ENCODE measurements at places on chromosomes 5 and 9.

GRCh38 chr5:69284203-69284602 lies 48.4 kb downstream of the CCDC125 start:
- peak; percentile 21 for DNase-seq

- no peak for DNase-seq
Observed at GRCh38 chr5:135107986-135108385, 74.0 kb upstream of the PITX1 start.

DNA sequence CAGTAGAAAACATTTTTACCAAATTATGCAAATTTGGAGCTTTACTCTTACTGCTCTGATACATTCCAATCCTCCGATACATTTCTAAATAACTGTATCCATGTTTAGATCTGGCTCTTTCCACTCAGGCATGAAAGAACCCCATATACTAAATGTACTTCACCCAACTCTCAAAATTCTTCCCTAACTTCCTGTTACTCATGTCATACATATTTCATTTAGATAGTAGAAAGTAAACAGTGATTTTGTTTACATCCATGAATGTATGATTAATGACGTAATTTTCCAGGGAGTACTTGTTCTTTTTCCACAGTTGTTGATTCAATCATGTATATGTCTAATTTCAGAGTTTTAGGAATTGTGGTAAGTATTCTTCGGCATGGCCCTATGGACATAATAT lies 1426.5 kb upstream of the C9orf72 start:
- DNase-seq: peak; percentile 0

DNA sequence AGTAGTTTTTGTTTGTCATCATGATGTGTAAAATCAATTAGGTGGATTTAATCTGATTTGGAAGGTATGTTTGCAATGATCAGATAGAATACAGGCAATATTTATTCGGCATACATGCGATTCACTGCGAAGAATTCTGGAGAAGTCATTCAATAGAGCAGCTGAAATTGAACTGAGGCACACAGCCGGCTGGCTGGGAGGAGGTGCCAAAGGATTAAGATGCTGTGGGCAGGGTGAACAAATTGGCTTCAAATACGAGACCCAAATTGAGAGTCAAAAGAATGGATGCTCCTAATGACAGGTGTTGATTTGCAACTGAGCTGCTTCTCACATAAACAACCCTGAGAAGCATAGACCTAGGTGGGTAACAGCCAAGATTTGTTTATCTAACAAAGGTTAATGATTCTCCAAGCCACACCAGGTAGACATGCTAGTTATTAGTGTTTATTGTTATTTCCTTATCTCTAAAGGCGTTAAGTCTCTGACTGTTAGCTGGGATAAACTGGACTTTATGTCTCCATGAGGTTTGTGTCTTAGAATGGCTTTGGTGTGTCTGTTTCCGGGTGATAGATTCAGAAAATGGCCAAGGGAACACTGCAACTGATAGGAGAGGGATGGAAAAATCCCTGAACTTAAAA lies 55.3 kb upstream of the CLINT1 start:
- DNase-seq: no peak

- DNase-seq: no peak
Observed at GRCh38 chr5:23072179-23072578, 219.0 kb upstream of the CDH12 start.

- DNase-seq: no peak
Observed at GRCh38 chr9:134053941-134054761, 13.7 kb downstream of the BRD3 start.

- no peak for DNase-seq
Observed at GRCh38 chr5:55749387-55749786, 11.5 kb downstream of the DDX4 start.

DNA sequence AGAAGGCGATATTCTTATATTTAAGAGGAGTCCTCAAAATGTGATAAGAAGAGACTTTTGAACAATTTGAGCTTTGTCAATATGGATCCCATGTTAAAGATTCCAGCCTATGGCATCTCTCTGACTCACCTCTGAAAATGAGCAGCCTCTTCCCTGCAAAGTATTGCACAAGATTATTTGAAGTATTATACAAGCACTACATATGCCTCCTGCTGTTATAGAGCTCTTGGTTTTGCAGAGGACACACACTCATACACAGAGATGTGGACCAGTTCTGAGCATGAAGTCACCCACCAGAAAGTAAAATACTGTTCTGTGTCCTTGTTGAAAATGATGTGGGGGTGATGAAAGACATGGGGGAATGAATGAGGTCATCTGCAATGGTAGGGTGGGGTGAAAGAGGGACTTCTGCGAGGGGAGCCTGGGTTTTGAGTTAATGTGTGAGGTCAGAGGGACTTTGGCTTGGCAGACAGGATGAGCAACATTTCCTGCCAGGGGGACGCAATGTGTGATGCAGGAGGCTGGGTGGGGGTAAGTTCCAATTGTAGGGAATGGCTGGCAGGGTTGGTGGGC lies 25.8 kb downstream of the FBXL7 start:
- DNase-seq: peak; percentile 69

DNA sequence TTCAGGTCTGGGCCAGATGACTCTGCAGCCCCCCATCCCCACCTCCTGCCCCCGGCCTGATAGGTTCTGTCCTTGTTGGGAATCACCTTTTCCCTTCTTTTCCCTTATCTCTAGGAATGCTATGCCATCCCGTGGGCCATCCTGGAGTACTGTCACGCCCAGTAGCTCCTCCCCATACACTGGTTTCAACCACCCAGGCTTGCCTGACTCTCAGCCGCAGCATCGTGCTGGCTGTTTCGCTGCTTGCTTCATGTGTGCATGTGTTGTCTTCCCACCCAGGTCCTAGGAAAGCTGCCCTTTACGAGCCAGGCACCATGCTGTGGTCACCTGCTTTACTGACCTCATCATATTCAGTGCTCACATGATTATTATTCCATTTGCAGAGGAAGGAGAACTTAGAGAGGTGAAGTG lies 71.8 kb downstream of the ANGPTL2 start:
- DNase-seq: no peak

GRCh38 chr5:127423173-127423798 lies 94.2 kb upstream of the PRRC1 start:
- no peak for DNase-seq

DNA sequence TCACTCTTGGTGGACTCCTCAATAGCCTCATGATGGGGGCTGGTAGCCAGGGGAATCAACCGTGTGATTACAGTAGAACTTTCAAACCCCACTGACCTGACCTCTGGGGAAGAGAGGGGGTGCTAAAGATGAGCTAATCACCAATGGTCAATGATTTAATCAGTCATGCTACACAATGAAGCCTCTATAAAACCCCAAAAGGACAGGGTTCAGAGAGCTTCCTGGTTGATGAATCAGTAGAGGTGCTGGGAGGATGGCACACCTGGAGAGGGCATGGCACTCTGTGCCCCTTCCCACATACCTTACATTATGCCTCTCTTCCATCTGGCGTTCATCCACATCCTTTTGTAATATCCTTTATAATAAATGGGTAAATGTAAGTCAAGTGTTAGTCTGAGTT lies 8.9 kb upstream of the SH3TC2 start:
- no peak for DNase-seq

DNA sequence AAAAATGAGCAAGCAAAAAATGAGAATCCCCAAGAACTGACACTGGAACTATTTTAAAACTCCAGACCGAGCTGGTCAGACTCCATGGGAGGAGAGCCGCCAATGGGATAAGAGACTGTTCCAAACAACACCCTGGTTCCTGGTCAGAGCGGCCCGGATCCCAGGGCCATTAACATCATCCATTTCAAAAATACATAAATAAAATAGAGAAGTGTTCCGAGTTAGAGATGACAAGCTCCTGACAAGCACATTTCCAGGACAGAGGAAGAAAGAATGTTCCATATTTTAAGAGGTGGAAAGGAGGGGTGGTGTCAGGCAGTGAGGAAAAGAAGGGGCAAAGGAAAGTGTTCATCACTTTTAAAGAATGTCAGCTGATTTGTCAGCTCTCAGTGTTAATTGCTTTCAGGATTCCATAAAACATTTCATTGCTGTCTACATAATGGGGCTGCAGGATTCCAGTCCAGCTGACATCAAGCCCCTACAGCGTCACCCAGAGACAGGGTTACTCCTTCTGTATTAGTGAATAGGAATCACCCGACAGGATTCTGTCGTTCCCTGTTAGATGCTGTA lies 202.5 kb upstream of the TRIM32 start:
- DNase-seq: no peak

DNA sequence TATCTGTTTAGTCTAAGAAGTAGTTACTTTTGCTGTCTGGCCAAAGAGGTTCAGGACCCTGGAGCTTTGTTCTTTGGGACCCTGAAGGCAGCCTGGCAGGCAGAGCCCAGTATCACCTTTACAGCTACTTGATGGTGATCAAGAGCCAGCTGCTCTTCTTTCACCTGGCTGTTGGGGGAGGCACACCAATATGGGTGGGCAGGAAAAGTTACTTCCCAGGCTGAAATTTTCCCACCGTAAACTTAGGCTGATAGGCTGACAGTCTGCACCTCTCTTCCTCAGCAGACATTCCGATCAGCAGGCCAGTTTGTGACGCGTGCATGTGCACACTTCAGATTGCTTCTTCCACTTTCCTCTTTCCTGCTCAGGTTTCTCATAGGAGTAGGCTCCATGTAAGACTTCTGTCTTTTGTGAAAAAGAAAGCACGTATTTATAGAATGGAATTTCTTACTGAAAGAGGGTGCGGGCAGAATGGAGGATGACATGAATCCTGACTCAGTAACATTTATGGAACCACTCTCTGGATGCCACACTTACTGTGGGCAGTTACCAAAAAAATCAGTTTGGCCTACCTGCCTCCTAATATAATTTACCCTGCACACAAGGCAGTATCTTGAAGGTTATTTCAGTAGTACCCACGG lies 223.9 kb upstream of the DMRT1 start:
- DNase-seq: no peak

GRCh38 chr5:134046801-134047686 lies 42.3 kb upstream of the VDAC1 start:
- DNase-seq: no peak

GRCh38 chr9:120463765-120464164 lies 116.2 kb downstream of the CDK5RAP2 start:
- DNase-seq: no peak

DNA sequence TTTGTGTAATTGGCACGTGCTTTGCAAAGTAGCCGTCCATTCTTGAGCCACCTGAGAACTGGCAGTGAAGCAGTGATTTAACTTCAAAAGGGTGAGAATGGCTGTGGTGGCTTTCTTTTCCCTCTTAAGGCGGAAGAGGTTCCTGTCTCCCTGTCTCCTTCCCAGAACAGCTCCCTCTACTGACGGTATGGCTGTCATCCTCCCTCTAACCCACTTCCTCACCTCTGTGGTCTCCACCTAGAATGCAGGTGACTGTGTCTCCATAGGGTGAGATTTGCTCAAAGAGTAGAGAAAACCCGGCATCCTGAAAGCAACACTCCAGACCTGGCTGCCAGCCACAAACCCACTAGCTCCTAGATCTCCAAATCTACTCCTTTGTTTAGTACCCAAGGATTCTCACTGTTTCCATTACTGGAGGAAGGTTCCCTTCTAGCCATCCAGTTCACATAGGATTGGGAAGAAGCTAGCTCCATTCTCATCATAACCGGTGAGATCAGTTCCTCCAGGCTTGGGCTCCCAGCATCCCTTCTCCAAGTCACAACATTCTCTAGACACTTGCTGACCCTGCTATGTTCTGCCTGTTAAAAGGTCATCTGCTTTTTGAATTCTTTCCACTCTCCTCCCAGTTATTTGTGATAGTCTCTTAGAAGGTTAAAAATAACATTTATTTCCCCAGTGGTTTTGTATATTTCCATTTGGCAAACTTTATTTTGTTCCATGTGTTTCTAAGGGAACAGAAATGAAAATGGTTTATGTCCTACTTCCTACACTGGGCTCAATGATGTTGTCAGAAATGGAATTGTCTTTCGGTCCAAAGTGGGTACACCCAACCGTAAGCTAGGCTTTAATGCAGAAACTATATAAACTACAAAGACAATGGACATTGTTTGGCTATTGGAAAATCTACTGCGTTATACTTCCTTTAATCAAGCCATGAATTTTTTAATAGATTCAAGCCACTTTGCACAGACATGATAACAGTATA lies 269.4 kb downstream of the CWC27 start:
- no peak for DNase-seq

DNA sequence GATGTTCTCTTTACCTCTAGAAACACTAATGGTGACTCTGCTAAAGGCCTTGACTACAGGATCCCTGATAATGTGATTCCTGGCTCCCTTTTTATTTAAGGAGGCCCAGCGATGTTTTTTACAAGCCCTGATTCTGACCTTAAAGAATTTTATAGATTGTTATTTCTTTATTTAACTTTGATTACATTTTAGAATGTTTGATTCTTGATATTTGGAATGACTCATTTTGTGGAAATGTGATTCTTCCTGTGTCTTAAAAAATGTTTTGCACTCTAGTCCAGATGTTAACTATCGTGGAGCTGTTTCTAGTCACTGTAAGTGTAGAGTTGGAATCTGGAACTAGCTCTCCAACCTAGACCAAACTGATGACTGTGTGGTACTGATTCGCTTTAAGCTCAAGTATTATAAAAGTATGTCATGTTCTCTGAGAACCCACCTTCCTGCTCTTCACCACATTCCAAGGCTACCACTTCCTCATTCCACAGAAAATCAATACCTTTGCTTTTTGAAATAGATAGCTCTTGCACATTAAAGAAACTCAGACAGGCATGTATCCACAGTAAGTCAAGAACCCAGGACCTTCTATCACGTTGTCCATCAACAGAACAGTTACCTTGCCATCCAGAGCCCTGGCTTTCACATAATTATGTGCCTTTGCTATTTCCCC lies 65.2 kb downstream of the JMY start:
- DNase-seq: peak; percentile 18

GRCh38 chr5:43652537-43653302 lies 49.7 kb downstream of the NNT start:
- DNase-seq: no peak

GRCh38 chr5:157544623-157544989 lies 31.0 kb downstream of the ADAM19 start:
- no peak for DNase-seq

- no peak for DNase-seq
Observed at GRCh38 chr9:16175461-16175860, 622.6 kb downstream of the CCDC171 start.

GRCh38 chr9:126842220-126842842 lies 18.1 kb upstream of the ZBTB34 start:
- DNase-seq: no peak

Data from fibroblast of skin of scalp (primary cell).